Cerebellum (tissue), 4 donors: ENCODE measurements at places on chromosomes 7 and 10.

DNA sequence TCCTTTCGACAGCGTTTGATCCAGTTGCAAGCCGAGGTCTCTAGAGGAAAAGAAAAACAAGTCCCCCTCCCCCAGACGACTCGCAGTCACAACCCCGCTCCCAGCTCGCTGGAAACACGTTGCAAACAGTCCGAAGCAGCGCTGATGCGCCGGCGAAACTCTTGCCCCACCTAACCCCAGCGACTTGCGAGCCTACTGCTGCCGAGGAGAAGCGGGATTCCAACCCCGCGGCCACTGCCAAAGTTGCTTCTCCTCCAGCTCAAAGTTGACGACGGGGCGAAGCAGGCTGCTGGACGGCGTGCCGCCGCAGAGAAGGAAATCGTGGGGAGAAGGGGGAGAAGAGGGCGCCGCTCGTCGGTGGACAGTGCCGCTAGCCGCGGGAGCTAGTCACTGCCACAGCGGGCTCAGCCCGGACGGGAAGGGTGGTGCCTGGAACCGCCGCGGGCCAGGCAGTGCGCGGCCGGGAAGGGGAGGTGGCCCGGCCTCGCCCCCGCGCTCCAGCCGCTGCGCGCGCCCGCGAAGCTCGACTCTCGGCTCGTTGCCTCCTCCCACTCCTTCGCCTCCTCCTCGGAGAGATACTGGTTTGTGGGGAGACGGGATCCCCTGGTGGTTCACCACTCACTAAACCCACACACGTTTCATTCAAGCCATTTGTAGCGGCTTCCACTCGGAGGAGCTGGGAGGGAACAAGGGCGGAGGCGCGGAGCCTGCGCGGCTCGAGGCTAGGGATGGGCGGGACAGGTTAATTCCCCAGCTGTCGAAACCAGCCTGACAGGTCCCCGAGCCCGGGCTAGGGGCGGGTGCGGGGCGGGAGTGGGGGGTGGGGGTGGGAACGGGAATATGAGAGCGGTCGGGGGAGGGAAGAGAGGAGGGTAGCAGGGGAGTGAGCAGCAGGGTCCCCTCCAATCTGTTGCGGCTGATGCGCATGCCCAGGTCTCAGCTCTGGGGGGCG lies at the start of gene GPR37:
GPR37 (minus strand) TSS at position 392 of the 952 bp plus-strand sequence. CDS start 816 bp downstream, outside the sequence.
- DNase-seq: peak; percentile 36

- DNase-seq: no peak
Observed at GRCh38 chr7:5681979-5682546, 99.4 kb downstream of the RNF216 start.

DNA sequence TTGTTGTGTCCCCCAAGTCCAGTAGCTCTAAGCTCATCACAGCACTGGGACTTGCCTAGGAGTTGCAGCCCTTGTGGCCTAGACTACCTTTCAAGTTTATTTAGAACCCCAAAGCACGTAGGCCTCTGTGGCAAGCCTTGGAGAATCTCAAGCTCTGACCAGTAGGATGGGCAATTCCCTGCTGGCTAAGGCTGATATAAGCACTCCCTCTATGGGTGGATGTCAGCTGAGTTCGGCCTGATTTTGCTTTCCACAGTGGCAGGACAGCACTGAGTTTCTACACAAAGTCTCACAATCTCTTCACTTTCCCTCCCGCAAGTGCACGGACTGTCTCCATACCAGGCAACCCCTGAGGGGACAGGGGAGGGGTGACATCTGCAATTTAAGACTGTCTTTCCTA lies 886.4 kb upstream of the LRRN3 start:
- no peak for DNase-seq

DNA sequence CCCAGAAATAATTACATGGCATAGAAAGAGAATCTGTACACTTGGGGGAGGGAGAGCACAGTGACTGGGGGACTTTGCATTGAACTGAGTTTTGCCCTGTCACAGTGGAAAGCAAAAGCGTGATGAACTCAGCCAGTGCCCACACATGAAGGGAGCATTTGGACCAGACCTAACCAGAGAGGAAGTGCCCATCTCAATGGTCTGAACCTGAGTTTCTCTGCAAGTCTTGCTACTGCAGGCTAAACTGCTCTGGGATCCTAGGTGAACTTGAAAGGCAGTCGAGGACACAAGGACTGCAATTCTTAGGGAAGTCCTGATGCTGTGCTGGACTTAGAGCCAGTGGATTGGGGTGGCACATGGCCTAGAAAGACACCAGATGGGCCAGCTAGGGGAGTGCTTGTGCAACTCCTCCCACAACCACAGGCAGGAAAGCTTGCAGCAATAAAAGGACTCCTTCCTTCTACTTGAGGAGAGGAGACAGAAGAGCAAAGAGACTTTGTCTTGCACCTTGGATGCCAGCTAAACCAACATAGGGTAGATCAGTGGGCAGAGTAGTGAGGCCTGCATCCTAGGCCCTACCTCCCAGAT lies 259.0 kb downstream of the GRM8 start:
- DNase-seq: no peak
